Activated naive CD8-positive, alpha-beta T cell treated with anti-CD3 and anti-CD28 coated beads, Interleukin-2, amount 50 U/mL, for 24 hours (primary cell): ENCODE measurements at places on chromosomes 13 and 19.
A peak's percentile ranks its signal among the peaks of the same experiment; 100 is the strongest.

- no peak overlapping the region for H3K4me3 ChIP-seq
- H3K4me1 ChIP-seq, result no peaks in the 10 kb centered on the region
Measured at GRCh38 chr13:38024431-38024830, 154.9 kb upstream of the TRPC4 start.

GRCh38 chr13:75307370-75307949, 174.5 kb downstream of the TBC1D4 start:
- peak overlapping the region; percentile 82 for H3K27ac ChIP-seq
- peaks cover 79% of the 10 kb centered on the region for H3K36me3 ChIP-seq
- no peak for DNase-seq
- H3K27me3 ChIP-seq, result no peaks in the 10 kb centered on the region
- H3K4me3 ChIP-seq, result peak overlapping the region; percentile 69

GRCh38 chr13:92513672-92514071, 712.9 kb upstream of the GPC6 start:
- peaks cover 2% of the 10 kb centered on the region for H3K36me3 ChIP-seq
- no peaks in the 10 kb centered on the region for H3K27me3 ChIP-seq
- no peak overlapping the region for H3K27ac ChIP-seq
- no peak for DNase-seq
- no peak overlapping the region for H3K4me3 ChIP-seq

DNA sequence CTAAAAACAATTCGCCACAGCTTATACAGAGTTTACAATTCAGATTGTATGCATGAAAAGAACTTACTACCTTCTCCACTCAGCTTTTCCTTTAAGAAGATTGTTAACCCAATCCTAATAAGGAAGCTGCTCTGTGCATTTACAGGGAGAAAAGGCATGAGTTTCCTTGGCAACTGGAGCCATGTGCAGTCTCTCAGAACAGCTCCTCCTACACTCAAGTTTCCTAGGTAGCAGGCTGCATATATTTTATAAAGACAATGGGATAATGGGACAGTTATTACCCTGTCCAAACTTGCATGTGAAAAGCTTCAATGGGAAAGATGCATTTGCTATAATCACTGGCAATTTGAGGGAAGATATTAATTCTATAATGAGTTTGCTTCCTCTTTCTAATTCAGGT, 125.5 kb upstream of the TRPC4 start:
- no peaks in the 10 kb centered on the region for H3K36me3 ChIP-seq
- H3K4me3 ChIP-seq, result no peak overlapping the region

- no peak overlapping the region for H3K27ac ChIP-seq
- no peaks in the 10 kb centered on the region for H3K4me1 ChIP-seq
- H3K27me3 ChIP-seq, result no peaks in the 10 kb centered on the region
- H3K4me3 ChIP-seq, result no peak overlapping the region
- DNase-seq, result no peak
Measured at GRCh38 chr19:33207040-33207620, 13.0 kb downstream of the LRP3 start.

GRCh38 chr19:7888145-7888825, at the start of gene LRRC8E:
LRRC8E (plus strand) TSS chr19:7888510; CDS start chr19:7895604, 7,094 bp downstream.
- no peak within 1 kb of the TSS for H3K4me3 ChIP-seq
- no peaks in the 10 kb centered on the region for H3K36me3 ChIP-seq
- H3K27ac ChIP-seq, result no peak within 1 kb of the TSS
- H3K4me1 ChIP-seq, result peaks cover under 1% of the 10 kb centered on the region
- peak; percentile 64 for DNase-seq
- peaks cover 18% of the 10 kb centered on the region for H3K27me3 ChIP-seq

- peaks cover 2% of the 10 kb centered on the region for H3K36me3 ChIP-seq
- H3K4me3 ChIP-seq, result no peak overlapping the region
- H3K27ac ChIP-seq, result peak overlapping the region; percentile 29
- no peak for DNase-seq
- peaks cover 12% of the 10 kb centered on the region for H3K4me1 ChIP-seq
- no peaks in the 10 kb centered on the region for H3K27me3 ChIP-seq
Measured at GRCh38 chr13:112705286-112705685, 15.4 kb downstream of the ATP11A start.

GRCh38 chr13:104477261-104477660, 1411.0 kb upstream of the SLC10A2 start:
- H3K4me1 ChIP-seq, result no peaks in the 10 kb centered on the region
- no peaks in the 10 kb centered on the region for H3K36me3 ChIP-seq
- no peak for DNase-seq
- H3K27me3 ChIP-seq, result no peaks in the 10 kb centered on the region

GRCh38 chr19:30567536-30568232, 195.5 kb downstream of the ZNF536 start:
- H3K4me1 ChIP-seq, result no peaks in the 10 kb centered on the region
- no peaks in the 10 kb centered on the region for H3K27me3 ChIP-seq
- no peak overlapping the region for H3K4me3 ChIP-seq
- no peak overlapping the region for H3K27ac ChIP-seq
- H3K36me3 ChIP-seq, result no peaks in the 10 kb centered on the region

GRCh38 chr13:20473139-20473538, 52.5 kb downstream of the CRYL1 start:
- DNase-seq, result no peak
- peaks cover 41% of the 10 kb centered on the region for H3K4me1 ChIP-seq
- H3K27ac ChIP-seq, result no peak overlapping the region
- no peaks in the 10 kb centered on the region for H3K27me3 ChIP-seq

GRCh38 chr19:17138937-17139598, 63.5 kb downstream of the MYO9B start:
- H3K27ac ChIP-seq, result no peak overlapping the region
- H3K4me3 ChIP-seq, result no peak overlapping the region
- no peaks in the 10 kb centered on the region for H3K27me3 ChIP-seq
- peaks cover 24% of the 10 kb centered on the region for H3K4me1 ChIP-seq
- peaks cover 13% of the 10 kb centered on the region for H3K36me3 ChIP-seq
- DNase-seq, result no peak
